ENCODE measurements at places on chromosomes 4 and X.

DNA sequence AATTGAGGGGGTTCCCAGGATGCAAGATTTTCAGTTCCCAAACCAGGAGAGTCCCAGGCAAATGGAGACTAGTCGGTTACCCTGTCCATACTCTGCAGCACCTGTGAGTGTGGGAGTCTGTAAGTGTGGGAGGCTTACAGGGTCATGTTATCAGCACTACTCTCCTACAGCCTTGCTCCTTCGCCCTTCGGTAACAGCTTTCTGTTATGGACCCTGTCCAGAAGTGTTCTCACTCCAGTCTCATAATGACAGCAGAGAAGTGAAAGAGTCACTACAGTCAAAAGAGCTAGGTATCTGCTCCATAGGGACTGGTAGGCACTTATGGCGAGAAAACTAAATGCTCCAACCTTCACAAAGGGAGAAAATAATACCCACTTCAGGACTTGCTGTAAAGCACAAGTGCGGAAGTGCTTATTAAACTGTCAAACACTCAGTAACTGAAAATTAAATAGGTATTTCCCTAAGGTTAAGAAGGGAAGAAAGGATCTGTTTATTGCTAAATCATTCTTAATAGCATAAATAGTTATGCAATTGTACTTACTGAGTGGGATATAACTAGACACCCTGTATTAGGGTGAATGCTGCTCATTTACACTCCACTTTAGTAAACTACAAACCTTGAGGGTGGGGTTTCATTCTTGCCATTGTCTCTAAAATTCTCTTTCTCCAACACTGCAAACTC is 2.7 kb upstream of the ADH7 start:
- no peak for DNase-seq

DNA sequence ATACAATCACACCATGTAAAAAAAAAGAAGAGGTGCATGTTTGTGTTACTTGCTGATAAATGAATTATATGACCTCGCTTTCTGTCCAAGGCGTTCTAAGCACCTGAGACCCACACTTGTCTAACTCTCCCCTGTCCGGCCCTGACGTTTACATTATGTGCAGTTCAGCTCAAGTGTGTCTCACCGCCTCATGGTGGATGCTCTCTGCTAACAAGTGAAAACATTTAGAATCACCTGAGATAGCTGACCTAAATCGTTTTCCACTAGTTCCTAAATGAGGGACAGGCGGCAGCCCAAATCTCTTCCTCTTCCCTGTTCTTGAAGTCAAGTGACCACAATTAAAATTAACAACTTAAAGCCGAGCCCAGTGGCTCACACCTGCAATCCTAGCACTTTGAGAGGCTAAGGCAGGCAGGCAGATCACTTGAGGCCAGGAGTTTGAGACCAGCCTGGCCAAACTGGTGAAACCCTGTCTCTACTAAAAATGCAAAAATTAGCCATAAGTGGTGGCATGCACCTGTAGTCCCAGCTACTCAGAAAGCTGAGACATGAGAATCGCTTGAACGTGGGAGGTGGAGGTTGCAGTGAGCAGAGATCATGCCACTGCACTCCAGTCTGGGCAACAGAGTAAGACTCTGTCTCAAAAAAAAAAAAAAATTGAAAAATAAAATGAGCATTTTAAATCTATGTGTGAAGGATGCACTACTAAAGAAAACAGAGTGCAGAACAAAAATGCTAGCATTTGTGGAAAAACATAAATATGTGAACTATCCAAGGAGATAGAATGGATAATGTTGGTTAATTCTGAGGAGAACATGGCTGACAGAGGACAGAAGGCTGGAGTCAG is 3.9 kb upstream of the TIFA start:
- DNase-seq, result no peak

- peak; percentile 8 for DNase-seq
Observed at GRCh38 chr4:41935652-41936021, 408 bp downstream of the TMEM33 start.

DNA sequence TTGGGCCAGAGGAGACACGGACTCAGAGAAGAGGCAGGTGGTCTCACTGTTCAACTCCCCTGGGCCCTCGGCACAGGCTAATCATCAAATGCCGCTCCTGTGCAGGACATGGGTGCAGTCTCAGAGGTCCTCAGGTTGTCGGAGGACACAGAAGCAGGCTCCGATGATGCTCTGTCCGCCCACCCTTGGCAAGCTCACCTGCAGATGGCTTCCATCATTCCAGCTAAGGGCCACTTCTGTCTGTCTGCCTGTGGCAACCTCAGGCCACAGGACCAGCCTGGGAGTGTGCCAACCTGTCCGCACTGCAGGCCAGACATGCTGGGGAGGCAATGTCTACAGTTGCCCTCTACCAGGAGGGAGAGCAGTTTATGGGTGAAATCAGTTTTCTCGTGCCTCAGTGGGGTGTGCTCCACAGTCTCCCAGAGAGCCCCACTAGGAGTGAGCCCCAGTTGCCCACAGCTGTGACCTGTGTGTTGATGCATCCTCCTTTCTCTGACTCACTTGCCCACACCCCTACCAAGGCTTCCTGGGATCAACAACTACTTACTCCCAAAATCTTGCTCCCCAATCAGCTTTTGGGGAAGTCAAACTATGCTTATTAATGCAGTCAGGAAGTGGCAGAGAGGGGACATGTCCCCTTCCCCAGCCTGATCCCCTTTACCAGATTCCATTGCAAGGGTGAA is 55.9 kb downstream of the HTRA3 start:
- DNase-seq, result no peak

GRCh38 chr4:16110661-16111290 is 27.0 kb upstream of the PROM1 start:
- no peak for DNase-seq

DNA sequence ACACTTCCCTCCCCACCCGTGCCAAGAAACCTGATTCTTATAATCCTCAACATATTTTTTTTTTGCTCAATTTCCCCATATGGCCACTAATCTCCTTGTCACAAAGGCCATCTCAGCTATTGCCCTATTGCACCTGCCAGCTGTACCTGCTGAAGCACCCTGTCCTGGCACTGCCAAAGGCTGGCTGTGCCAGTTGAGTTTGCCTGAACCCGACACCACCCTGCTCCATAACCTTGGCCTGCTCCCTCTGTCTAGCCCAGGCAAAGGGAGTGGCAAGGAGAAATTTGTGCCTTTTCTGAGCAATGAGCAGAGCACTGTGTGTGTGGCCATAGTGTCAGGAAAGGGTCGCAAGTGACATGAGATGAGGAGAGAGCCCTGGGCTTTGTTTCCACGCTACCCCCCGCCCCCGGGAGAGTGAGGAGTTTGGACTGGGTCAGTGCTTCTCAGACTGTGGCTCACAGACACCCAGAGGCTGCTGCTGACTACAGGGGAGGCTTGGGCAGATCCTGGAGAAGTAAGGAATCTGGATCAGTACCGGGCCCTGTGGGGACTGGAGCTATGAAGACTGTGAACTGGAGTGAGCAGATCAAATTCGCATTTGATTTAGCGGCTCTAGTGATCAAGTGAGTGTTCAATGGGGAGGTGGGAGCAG is 42.2 kb upstream of the HMGB3 start:
- peak; percentile 69 for DNase-seq

DNA sequence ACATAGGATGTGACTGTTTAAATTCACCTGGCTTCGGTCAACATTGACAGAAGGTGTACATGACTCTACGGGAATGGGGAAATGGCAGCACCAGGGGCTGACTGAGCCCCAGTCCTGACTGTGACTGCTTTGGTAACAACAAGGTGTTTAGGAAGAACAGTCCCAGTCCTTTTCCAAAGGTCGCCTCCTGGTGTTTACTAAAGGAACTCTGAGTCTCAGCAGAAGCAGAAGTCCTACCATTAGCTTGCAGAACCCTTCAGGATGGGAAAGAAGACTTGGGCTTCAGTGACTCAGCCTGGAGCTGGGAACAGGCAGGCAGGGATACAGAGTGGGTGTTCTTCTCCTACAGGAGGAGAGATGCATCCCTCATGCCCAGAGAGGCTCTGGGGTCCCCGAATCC is 103.3 kb downstream of the MGST2 start:
- no peak for DNase-seq

- no peak for DNase-seq
Observed at GRCh38 chr4:2914256-2915126, 48.7 kb downstream of the NOP14 start.

DNA sequence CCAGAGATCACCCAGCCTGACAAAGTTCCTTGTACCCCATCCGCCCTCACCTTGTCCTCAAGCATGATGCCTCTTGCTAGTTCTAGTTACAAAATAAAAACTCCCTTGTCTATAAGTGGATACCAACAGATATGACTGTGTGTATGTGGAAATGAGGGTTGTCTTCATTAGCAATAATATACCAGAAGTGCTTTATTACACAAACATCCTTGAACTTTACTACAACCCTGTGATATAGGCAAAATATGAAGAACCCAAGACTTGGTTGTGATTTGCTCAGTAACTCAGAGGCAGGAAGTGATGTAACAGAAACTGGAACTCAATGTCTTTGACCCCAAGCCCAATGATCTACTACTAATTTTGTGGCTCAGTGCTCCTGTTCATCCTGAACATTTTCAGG is 97.6 kb downstream of the AKAP4 start:
- no peak for DNase-seq

- DNase-seq, result no peak
Observed at GRCh38 chr4:1512738-1513660, 106.8 kb upstream of the NKX1-1 start.

- DNase-seq, result no peak
Observed at GRCh38 chr4:184675018-184675417, 25.5 kb downstream of the PRIMPOL start.

DNA sequence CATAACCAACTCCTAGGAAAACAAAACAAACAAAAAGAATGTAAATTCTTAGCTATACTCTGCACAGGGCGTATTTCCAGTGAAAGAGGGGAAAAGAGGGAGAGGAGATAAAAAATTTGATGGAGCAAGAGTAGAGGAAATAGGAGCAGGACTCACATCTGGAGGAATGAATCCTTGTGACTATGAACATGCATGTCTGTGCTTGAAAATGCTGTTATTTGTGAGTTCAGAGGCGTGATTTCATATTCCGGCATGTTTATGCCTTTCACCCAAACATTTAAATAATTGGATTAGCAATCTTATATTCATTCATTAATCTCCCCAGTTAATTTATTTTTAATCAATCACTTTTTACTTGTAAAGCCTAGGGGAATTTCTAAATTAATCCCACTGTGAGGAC is 11.2 kb upstream of the NUDT11 start:
- no peak for DNase-seq

DNA sequence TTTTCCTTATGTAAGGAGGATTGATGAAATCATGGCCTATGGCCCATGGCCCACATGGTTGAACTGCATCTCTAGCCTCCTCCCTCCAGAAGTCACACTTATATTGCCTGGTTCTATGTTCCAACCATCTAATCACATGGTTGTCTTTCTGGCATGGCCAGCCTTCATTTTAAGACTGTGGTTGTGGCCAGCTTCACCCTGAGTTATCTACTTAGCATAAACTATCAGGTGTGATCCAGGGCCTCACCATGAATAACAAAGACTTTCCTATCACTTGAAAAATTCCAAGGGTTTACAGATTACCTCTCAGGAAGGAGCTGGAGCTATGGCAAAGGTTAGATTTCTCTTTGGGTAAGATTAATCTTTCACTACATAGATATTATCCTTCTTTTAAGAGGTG is 222.8 kb downstream of the SNCA start:
- DNase-seq, result no peak

DNA sequence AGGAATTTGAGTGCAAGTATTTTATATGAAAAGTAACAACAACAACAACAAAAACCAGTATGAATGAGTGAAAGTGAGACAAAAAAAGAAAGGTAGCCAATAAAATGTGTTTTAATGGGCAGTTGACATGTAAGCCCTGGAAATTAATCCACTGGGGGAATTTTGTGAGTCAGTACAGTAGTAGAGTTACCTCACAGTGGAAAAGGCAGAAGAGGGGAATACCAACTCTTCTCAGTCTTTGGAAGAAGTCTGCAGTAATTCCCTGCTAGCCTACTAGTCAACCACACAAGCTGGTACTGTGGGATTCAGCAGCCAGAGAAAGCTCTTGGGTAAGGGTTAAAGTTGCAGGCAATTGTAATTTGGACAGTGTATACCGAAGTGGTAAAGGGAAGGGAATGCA is 76.3 kb upstream of the IL15 start:
- no peak for DNase-seq

GRCh38 chr4:2850966-2851798 is 7.5 kb downstream of the ADD1 start:
- no peak for DNase-seq

All from NCI-H2029 (cell line).